ENCODE measurements at places on chromosomes 16 and 17.

DNA sequence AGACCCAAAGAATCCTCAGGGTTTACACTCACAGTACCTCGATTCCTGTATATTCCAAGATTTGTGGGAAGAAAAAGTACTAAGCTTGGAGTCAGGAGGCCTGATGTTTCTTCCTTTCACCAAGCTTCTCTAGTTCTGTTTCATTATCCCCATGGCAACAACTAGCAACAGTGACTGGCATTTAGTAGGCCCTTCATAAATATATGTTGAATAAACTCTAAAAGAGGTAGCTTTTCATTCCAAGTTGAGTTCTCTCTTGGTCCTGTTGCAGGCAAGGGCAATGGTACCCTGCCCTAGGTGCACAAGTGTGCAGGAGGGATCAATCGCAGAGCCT is 527 bp upstream of the UBE2Z start:
- DNase-seq = no peak

GRCh38 chr16:31529108-31529936 is 1.6 kb downstream of the AHSP start:
- no peak for DNase-seq

DNA sequence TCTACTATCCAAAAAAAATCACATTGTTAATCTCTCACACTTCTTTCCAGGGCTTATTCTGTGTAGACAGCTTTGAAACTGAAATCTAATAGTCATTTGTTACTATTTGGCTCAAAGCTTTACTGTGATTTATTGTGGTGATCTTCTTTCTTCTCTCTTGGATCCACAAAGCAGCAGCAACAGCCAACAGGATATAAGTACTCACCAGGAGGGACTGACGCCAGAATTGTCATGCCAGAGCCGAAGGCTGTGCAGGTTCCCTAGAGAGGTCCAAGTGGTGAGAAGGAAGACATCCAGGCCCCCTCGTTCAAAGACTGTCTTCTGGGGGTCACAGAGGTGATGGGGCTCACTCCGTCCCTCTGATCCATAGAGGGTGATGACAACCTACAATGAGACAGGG is 33.3 kb downstream of the PKD1L3 start:
- DNase-seq = no peak

DNA sequence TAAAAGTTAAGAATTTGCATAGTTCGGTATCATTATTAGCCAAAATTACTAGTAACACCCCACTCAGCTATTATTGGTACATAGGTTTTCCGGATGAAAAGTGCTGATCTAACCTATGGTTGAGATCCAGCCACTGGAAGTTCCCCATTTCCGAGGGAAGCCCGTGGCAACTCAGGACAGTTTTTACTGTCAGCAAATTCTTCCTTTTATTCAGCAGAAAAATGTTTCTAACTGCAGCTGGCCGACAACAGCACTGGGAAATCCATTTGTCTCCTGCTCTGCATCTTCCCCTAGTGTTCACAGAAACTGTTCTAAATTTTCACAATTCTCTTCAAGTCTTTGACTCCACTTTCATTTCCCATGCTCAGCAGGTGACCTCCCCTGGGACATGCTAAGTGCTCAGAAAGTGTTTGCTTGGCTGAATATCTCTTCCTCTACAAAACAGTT is 15.5 kb upstream of the MMD start:
- no peak for DNase-seq

DNA sequence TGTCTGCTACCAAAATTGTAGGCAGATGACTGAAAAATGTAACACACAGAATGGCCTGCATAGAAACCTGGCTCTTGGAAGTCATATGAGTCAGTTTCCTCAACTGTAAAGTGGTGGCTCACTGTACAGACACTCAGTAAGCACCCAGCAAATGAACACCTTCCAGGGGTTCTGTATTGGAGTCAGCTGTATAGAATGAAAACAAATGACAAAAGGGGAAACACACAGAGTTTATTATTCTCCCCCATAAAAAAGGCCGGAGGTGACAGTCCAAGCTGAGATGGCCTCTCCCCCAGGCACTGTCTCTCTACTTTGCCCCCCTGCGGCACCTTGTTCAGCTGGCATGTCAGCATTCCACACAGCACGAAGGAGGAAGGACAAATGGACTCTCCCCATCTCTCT is 6.2 kb upstream of the MEOX1 start:
- DNase-seq = no peak

- no peak for DNase-seq
Observed at GRCh38 chr17:36650096-36650775, 48.9 kb downstream of the MRM1 start.

DNA sequence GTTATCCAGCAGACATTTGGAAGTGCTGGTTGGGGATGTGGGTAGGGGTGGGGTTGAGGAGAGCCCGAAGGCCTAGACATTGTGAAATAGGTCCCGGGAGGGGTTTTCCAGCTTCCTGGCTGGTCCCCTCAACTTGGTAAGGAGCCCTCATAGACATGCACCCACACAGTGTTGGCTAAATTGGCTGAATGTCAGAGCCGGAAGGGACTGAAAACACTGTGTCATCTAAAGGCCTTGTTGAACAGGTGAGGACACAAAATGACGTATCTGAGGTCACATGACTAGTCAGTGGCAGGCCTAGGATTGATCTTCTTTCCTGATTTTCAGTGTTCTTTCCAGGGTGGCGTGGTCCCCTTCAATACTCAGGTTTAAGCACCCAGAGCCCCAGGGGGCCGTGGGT is 27.6 kb downstream of the ITGB3 start:
- no peak for DNase-seq

GRCh38 chr16:21267298-21267697 is 10.8 kb downstream of the CRYM start:
- DNase-seq = no peak

DNA sequence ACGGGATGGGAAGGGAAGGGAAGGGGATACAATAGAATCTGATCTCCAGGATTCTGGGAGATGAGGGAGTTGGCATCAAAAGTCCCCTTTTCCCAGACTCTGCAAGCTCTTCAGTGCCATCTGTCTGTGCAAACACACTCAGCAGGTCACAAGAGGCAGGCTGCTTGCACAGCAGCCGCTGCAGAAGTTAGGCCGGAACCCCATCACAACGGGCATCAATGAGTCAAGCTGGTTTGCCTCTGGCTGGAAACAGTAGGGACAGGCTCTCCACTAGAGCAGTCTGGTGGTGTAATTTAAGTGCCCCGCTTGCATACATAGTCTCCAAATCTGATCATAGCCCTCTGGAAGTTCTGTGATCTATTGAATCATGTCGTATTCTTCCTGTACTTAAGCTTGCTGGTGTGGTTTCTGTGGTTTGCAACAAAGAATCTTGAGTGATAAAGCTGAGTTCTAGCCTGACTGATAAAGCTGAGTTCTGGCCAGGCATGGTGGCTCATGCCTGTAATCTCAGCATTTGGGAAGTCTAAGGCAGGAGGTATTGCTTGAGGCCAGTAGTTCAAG is 33.7 kb upstream of the KDM8 start:
- DNase-seq = peak; percentile 34

DNA sequence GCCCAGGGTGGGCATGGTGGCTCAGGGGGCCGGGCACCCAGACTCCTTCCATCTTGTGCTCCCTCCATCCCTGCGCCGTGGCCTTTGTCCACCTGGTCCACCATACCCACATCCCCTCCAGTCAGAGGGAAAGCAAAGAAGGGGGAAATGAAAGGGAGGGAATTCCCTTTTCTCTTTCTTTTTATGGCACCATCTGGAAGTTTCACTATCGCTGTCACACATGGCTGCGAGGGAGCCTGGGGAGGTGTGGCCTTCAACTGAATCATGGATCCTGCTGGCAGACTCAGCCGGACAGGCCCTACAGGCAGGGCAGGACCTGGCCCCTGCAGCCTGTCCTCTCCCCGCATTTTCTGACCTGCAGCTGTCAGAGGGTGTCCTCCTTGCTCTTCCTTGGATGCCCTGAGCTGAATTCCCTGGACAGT is 6.2 kb downstream of the SLC12A3 start:
- no peak for DNase-seq

GRCh38 chr17:39404542-39405378 is 3.3 kb upstream of the FBXL20 start:
- DNase-seq = no peak

DNA sequence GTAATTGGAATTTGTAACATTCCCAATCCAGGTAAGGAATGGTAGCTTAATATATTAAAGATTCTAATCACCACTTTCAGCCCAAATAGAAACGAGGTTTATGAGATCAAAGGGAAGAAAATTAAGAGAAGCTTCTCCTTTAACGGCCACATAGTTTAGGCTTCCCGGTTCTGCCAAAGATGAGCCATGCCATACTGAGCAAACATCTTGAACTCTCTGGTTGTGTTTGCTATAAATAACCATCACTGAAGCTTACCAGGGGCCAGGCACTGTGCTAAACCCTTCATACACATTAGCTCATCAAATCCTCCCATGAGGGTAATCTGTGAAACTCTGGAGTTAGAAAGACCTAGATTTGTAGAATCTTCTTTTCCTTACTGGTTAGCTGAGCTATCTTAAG is 2.8 kb downstream of the MYH11 start:
- no peak for DNase-seq

DNA sequence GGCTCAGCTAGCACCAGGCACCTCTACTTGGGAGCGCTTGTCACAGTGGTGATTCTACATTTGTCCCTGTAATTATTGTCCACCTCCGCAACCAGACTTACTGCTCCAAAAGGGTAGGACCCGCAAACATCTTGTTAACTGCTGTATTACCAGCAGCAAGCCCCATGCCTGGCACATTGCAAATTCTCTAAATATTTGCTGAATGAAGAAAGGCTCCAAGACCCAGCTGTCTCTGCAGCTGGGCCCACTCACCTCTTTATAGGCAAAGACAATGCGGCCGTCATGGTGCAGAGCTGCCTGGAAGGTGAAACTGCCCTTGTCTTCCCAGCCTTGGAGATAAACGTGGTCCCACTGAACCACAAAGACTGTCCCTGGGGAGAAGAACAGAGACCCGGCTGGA is 44.3 kb downstream of the PLXDC1 start:
- no peak for DNase-seq

DNA sequence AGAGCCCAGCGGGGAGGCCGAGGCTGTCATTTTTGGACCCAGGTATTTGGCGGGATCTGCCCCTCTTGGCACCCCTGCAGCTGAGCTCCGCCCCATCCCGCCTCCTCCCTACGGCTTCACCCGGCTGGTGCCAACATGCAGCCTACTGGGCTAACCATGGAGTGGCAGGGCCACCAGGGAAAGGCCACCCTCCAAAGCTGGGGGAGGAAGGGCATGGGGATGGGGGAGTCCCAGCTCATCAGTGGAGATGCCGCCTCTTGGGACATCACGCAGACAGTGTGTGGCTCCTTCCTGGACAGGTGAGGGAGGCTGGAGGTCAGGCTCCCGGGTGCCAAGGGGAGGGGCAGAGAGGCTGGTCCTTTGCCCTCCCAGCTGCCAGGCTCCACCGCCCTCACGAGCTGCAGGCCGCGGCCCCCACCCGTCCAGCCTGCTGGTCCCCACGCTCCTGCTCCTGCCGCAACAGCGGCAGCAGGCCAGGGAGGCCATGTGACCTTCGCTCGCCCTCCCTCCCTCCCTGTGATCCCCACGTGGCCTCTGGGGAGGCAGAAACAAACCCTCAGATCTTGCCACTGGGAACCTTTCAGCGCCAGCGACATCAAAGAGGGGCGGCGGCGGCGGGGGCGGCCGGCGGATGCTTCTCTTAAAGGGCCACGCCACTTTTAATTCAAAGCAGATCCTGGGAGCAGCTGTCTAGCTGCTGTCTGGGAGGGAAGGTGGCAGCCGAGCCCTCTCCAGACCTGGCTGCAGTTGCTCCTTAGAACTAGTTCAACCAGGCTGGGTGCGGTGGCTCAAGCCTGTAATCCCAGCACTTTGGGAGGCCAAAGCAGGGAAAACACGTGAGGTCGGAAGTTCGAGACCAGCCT is 6.8 kb upstream of the NOTUM start:
- DNase-seq = no peak

DNA sequence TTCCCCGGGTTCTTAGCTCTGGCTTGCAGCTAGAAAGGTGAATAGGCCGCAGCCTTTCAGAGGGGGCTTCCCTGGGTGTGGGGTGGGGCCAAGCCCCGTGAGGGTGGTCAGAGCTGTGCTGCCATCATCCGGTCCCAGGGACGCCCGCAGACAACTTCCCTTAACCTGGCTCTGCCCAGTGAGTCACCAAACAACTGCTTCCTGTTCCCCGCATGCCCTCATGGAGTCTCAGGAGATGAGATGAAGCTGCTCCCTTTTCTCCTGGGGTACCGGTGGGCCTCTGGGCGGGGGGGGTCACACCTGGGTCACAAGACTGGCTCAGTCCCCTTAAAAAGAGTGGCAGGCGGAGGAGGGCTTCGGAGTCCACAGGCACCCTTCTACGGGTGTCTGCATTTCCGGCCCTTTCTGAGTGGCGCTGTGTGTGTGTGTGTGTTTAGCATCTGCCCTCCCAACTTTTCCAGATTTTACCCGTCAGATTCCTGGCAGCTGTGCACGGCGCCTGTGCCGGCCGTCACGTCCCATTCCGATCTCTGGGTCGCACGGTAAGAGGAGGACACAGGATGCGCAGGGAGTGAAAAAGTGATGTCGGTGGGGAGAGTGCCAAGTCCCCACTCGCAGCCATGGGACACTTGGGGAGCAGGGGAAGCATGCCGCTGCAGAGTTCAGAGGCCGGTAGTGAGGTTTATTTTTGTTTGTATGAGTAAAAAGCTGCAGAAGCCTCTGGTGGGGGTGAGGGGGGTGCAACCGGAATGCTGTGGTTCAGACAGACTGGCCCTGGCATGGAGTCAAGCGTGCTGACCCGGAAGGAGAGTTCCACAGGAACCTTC is 16.8 kb downstream of the HIC1 start:
- DNase-seq = no peak

- DNase-seq = no peak
Observed at GRCh38 chr17:57608369-57609124, 136.6 kb downstream of the CCDC182 start.

DNA sequence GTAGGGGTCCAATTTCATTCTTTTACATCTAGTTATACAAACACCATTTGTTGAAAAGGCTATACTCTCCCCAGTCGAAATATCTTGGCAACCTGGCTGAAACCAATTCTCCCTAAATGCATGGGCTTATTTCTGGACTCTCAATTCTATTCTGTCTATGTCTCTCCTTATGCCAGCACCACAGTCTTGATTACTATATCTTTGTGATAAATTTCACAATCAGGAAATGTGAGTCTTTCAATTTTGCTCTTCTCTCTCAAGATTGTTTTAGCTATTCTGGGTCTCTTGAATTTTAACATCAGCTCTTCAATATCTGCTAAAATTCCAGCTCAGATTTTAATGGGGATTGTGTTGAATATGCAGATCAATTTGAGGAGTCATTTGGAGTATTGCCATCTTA is 5.9 kb upstream of the TRIM25 start:
- no peak for DNase-seq

DNA sequence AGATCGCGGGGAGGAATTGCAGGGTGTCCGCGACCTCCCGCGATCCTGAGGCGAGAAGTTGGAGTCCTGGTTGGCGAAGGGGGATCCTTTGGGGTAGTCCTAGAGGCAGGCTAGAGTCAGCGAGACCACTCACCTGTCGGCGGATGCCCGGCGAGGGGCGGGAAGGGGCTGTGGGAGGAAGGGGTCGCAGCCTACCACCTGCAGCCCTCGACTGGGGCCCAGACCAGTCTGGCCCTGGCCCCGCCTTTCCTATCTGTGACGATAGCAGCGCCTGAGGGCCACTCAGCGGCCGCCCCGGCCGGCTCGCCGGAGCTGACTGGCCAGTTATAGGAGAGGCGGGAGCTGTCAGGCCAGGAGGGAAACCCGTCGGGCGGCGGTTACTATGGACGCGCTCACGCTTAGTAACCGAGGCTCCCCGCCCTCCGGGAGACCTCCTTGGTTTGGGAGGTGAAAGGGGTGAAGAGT is at the start of gene TEKT3:
Gene TEKT3 (minus strand): TSS at position 213 of the 465 bp plus-strand sequence. CDS start 10,012 bp downstream, outside the sequence.
- no peak for DNase-seq
